ENCODE measurements at places on chromosomes 16 and 17.

DNA sequence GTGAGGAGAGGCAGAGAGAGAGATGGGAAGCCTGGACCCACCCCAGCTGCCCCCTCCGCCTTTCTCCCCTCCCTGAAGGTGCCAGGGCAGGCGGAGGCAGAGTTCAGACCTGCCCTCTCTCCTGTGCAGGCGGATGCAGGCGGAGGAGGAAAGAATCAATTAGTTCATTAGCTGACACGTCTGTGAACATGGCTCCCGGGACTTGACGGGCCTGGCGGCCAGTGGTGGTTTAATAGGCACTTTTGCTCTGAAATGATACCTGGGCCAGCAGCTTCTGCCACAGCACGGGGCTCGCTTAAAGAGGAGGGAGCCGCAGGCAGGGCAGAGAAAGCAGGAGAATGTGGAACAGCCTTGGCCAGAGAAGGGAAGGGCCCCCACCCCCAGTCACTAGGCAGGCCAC, 98.1 kb downstream of the SDK2 start:
- DNase-seq, result no peak

DNA sequence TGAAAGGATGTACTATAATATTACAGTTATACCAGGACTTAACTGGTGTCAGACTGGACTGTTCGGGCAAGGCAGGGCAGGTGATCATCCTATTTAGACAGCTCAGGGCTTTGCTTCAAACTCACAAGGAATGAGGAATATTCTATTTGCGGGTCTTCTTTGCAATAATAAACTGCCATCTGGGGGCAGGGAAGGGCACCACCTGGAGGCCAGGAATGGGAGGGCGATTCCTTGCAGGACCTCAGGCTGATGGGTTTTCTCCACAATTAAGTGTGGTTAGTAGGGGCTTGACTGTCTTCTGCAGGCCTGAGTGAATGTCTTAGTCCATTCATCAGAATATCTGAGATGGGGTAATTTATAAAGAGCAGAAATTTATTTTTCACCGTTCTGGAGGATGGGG, 424.1 kb downstream of the CA10 start:
- no peak for DNase-seq

DNA sequence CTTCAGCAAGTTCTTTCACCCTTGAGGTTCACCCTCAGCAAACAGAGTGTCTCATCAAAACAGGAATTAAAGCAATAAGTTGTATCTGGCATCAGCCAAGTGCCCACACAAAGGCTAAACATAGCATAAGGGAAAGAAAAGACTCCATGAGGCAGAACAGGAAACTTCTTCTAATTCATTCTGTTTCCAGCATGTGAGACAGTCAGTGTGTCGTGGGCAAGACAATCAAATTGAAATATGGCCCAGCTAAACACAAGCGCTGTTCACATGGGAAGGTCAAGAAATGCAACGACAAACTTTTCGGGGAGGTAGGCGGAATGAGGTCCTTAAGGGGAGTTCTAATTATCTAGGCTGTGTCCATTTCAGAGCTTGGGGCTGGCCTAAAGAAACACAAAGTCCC, 393.4 kb downstream of the HAPSTR1 start:
- DNase-seq, result no peak

DNA sequence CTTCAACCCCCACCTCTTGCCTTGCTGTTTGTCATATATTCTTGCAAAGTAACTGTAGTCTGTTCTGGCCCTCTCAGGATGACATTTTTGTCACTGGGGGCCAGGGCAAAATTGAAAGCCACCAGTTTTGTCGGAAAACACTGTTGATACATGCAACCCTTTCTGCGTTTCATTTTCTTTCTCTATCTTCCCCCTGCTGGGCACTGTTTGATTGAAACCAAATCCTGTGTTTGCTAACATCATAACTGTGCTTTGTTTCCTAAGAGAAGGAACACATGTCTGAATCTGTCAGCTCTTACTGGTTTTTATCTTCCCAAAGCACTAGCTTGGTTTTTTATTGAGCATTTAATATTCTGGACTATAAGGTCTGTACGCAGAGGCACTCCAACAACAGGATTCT, 11.7 kb upstream of the CPPED1 start:
- no peak for DNase-seq

- DNase-seq, result no peak
Observed at GRCh38 chr17:9287306-9287705, 266.0 kb downstream of the NTN1 start.

- no peak for DNase-seq
Observed at GRCh38 chr17:61461586-61461966, 9.4 kb downstream of the TBX4 start.

- no peak for DNase-seq
Observed at GRCh38 chr17:2690165-2691068, 21.1 kb downstream of the CLUH start.

DNA sequence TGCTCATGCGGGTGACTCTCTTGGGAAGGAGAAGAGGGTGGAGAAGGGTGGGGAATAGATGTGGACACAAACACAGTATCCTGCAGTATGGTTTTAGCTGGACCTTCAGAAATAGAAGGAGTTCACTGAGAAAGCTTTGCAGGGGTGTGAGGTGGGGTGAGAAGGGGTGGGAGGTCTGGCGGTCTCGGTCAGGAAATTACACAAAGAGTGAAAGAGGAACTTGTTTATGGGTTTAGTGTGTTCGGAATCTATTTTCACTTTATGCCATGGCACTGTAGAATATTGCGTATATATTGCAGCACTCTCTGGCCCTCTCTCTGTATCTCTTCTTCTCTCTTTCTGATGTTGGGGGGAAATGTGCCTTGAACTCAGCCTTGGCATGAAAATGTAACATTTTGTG, 148.2 kb upstream of the GOT2 start:
- no peak for DNase-seq

- peak; percentile 5 for DNase-seq
Observed at GRCh38 chr17:35433075-35433894, 985 bp upstream of the SLFN12 start.

DNA sequence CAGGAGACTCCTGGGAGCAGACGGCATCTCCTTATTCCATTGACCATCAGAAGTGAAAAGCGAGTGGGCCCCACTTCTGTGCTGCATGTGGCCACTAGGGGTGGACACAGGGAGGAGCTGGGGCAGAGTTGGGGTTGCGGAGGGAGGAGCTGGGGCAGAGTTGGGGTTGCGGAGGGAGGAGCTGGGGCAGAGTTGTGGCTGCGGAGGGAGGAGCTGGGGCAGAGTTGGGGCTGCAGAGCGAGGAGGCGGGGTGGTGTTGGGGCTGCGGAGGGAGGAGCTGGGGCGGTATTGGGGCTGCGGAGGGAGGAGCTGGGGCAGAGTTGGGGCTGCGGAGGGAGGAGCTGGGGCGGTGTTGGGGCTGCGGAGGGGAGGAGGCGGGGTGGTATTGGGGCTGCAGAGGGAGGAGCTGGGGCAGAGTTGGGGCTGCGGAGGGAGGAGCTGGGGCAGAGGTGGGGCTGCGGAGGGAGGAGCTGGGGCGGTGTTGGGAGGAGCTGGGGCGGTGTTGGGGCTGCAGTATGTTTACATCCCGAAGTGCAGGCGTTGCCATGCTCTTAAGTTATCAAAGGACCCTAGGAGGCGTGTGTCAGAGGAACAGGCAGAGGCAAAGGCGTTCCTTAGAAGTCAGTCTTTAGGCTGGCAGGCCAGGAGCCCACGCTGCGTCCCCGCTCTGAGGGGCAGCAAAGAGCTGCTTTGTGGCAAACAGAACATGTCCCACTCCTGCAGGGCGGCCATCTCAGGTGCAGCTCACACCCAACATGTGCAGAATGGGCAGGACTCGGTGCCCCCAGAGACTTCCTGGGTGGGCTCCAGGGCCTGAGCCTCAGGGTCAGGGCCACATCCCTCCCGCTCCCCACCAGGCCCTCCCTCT, 76.0 kb downstream of the ZNF778 start:
- no peak for DNase-seq

GRCh38 chr17:71921796-71922195, 199.0 kb upstream of the SOX9 start:
- no peak for DNase-seq

GRCh38 chr16:74982256-74982655, 2.7 kb downstream of the WDR59 start:
- no peak for DNase-seq

DNA sequence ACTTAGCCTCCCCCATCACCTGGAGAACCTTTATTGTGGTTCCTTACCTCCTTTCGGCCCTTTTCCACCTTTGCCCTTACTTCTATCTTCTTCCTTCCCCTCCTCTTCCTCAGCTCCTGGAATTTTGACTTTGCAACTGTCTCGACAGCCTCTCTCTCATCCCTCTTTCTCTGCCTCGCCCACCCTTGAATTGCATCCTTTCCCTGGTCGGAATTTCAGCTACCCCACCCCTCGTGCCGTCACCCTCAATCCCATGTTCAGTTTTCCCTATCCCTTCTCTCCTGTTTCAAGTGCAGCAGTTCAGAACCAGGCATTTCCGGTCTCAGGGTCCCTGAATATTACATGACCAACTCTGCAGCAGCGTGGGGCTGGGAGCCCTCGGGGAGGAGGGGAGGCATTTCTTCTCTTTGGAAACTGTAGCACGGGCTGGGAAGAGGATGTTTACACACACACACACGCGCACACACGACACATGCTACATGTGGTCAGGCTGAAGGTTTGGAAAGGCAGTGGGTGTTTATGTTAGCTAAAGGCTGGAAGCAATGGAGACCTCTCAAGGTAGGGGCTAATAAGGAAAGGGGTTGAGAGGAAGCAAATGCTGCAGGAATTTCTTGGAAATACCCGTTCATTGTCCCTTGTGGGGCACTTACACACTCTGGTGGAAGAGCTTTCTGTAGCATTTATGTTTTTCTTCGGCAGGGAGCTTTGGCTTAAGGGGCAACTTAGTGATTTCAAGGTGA, 971 bp downstream of the MINK1 start:
- no peak for DNase-seq

- no peak for DNase-seq
Observed at GRCh38 chr16:87203060-87203656, 114.0 kb downstream of the C16orf95 start.

DNA sequence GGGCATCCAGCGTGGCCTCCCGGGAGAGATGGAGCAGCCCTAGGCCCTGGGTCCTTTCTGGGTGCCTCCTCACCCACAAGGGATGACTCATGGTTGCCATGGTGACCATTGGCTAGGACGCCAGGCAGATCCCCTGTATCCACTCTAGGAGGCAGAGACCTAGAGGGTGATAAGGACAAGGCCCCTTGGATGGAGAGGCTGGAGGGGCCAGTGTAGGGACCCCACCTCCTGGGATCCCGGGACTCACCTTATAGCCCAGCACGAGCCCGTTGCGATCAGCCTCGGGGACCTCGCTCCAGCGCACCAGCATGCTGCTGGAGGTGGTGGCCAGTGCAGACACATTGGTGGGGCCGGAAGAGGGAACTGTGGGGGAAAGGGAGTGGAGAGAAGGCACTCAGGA, 82.2 kb upstream of the CDC42EP4 start:
- no peak for DNase-seq

DNA sequence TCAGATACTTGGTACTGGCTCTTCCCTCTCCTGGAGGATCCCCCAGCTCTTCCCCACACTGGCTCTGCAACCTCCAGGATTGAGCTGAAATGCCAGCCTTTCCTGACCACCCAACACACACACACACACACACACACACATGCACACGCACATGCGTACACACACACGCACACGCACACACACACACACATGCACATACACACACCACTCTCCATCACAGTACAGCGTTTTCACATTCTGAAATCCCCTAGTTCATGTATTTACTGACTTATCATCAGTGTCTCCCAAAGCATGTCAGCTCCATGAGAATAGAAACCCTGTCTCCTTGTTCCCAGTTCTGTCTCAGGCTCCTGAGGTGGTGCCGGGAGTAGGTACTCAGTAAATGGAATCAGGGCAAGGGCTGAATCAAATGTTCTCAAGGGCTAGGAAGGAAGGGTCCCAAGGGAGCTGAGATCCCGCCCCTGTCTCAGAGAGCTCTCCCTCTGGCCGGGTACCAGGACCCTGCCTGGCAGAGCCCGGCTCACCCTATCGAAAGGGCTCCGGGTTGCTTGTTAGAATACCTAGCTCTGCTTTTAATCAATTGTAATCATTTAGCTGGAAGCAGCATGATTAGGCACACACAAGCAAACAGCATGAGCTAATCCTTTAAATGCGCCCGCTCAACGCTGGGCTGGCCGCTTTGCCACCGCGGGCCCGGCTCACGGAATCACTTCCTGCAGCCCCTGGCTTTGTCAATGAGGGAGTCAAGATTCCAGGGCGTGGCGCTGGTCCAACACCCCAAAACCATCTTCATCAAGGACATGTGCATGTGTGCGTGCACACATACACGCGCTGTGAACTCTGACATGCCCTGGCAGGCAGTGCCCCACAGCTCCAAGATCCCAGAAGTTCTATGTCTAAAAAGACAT, 140.7 kb downstream of the C16orf78 start:
- no peak for DNase-seq

GRCh38 chr16:85521552-85522307, 91.4 kb upstream of the GSE1 start:
- no peak for DNase-seq

- no peak for DNase-seq
Observed at GRCh38 chr16:76665571-76666275, 388.5 kb downstream of the CNTNAP4 start.

DNA sequence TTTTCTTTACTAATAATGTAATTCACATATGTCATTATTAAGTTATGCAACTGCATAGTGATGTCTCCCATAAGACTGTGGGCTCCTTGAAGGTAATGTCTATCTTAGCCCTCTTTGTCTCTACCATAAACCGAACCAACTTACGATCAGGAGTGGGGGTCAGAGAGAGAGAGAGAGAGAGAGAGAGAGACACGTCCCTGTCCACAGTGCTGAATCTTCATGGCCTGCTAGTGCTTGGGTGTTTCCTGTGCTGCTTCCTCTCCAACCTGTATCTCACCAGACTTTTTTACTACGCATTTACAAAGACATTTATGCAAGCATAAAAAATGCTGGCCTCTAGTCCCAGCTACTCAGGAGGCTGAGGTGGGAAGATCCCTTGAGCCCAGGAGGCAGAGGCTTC, 52.2 kb upstream of the HAPSTR1 start:
- DNase-seq, result no peak

DNA sequence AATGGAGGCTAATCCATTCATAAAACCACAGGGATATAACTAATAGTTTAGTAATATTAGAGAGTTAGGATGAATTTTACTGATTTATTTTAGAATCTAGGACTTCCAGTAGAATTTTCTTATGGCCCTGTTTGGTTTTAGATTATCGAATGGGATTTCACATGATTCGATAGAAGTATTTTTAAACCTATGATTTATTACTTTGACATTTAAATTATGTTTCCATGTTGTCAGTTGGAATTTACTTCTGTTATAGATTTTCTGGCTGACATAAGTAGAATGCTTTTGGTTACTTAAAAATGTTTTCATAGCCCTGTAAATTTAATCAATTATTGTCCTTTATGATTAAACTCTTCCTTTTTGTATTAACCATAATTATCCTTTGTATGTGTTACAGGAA, 158.8 kb downstream of the CHD9 start:
- DNase-seq, result no peak

GRCh38 chr17:69300222-69300621, 26.7 kb downstream of the ABCA5 start:
- DNase-seq, result no peak

GRCh38 chr16:65725156-65725845, 603.4 kb upstream of the CDH11 start:
- DNase-seq, result no peak

GRCh38 chr17:75482098-75482942, 25.9 kb downstream of the TMEM94 start:
- no peak for DNase-seq

GRCh38 chr16:57310801-57311200, 26.3 kb upstream of the PLLP start:
- no peak for DNase-seq
